Activated B cell treated with CpG ODN at 0.5 μM for 24 hours (primary cell): ENCODE measurements at places on chromosomes 16 and 17. TPM values are rescaled to one million over a fixed set of nuclear protein-coding genes. Genes with fewer than 3 reads are reported as not detected.
A peak's percentile ranks its signal among the peaks of the same experiment; 100 is the strongest.

GRCh38 chr17:68352041-68352440 lies 60.7 kb downstream of the ARSG start:
- H3K4me1 ChIP-seq = peaks cover 21% of the 10 kb centered on the region
- H3K27ac ChIP-seq = no peak overlapping the region
- peaks cover 6% of the 10 kb centered on the region for H3K27me3 ChIP-seq
- DNase-seq = no peak
- H3K4me3 ChIP-seq = no peak overlapping the region

TMEM107 gene
- 17.3 and 20.9 TPM in 2 replicates for total RNA-seq

- H3K27ac ChIP-seq = no peak overlapping the region
- H3K27me3 ChIP-seq = no peaks in the 10 kb centered on the region
- no peaks in the 10 kb centered on the region for H3K36me3 ChIP-seq
- no peak overlapping the region for H3K4me3 ChIP-seq
These were observed 37.2 kb downstream of the CCDC182 start for GRCh38 chr17:57707892-57708291.

DNA sequence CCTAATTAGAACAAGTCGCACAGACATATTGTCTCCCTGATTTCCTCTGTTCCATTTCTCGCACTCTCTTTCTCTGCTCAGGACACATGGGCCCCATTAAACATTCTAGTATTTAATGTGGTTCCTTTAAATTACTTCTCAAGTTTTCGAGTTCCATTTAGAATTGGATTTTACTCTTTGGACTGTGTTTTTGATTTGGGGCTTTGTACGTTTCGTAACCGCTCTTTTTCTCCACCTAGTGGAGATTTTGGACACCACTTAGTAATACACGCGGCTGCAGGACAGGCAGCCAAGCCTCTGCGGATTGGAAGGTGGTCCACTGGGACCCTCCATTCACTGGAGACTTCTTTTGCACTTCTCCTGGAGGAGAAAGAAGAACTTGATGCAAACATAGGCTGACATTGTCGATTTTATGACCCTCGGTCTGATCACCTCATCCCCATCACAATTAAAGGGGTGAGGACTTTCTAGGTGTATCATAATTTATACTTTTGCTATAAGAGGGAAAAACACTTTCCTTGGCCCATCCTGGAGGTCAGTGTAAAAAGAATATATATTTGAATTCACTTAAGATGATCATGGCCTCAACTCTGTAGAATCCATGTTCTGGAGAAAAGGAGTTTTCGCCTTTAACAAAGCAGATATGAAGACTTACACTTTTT lies 85.7 kb downstream of the NOG start:
- peak overlapping the region; percentile 62 for H3K4me3 ChIP-seq
- H3K27me3 ChIP-seq = peaks cover 47% of the 10 kb centered on the region
- no peak for DNase-seq

DNA sequence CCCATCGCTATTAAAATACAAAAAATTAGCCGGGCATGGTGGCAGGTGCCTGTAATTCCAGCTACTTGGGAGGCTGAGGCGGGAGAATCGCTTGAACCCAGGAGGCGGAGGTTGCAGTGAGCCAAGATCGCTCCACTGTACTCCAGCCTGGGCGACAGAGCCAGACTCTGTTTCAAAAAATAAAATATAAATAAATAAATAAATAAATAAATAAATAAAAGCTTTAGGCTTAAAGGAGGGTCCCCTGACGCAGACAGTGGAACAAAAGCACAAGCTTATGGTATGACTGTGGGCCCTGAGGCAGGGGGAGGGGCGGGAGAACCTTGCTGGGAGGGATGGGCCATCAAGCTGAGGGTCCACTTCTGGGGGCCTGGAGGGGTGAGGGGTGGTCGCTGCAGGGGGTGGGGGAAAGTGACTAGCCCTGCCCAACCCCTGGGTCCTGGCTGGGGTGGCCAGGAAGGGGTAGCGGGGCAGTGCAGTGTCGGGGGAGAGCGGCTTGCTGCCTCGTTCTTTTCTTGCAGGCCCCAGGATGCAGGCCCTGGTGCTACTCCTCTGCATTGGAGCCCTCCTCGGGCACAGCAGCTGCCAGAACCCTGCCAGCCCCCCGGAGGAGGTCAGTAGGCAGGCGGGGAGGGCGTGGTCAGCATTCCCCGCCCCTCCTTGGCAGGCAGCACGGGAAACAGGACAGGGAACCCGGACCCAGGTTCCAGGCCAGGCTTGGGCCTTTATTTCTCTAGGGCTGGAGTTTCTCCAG lies 4.7 kb downstream of the SERPINF1 start:
- no peaks in the 10 kb centered on the region for H3K27me3 ChIP-seq
- DNase-seq = no peak
- H3K36me3 ChIP-seq = no peaks in the 10 kb centered on the region
- no peak overlapping the region for H3K4me3 ChIP-seq
- H3K4me1 ChIP-seq = peaks cover 65% of the 10 kb centered on the region

DNA sequence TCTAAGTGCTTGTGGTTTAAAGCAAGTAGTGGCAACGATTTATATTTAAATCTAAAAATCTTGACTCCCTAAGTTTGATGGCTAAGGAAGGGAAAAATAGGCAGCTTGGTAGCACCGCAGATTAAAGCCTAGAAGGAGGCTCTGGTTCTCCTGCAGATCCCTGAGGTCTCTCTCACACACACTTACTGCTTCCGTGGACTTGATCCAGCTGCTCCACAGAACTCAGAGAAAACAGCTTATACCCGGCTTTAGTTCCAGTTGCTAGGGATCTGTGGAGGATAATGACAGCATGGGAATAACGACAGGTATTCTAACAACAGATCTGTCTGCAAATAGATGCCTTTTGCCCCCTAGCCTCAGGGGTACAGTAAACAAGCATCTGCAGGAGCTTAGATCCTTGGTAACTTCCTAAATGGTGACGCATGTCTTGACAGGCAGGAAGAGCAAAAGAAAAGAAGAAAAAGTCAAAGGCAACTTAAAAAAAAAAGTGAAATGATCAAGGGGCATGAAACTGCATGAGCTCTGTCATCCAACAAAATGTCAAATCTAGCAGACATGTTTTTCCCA lies 4.5 kb downstream of the WIPI1 start:
- H3K27ac ChIP-seq = no peak overlapping the region
- peaks cover 13% of the 10 kb centered on the region for H3K4me1 ChIP-seq
- DNase-seq = no peak
- peaks cover 21% of the 10 kb centered on the region for H3K36me3 ChIP-seq
- H3K4me3 ChIP-seq = no peak overlapping the region

DNA sequence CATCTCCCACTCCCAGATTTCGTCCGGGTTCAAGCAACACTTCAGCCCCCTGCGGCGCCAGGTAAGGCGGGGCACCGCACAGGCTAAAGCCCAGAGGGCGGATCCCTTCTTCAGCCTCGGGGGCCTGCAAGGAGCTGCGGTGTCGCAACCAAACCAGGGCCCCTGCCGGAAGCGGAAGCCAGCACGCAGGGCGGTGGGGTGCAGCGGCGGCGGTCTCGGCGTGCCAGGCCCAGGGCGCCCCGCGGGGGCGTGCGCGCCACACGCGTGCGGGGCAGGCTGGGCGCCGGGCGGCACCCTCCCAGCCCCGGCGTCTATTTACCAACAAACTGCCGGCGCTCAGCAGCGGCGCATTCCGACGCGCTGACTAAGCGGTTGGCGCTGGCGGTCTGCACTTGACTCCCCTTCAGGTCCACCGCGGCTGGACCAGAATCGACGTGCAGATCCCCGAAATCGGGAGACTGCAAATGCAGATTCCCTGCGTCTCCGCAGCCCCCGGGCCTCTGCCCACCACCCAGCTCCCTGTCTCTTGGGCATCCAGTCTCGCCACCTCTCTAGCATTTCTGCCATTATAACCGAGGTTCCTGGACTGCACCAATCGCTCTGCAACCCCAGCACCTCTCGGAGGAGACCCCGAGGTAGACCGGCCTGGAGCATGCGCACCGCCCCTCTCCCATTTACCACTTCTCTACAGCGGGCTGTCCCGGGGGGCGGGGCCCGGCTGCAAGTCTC lies 421 bp upstream of the DLX4 start:
- H3K27me3 ChIP-seq = peaks cover 78% of the 10 kb centered on the region
- H3K4me1 ChIP-seq = peaks cover 48% of the 10 kb centered on the region
- peak overlapping the region; percentile 87 for H3K4me3 ChIP-seq
- no peaks in the 10 kb centered on the region for H3K36me3 ChIP-seq

GRCh38 chr17:65794572-65794971 lies 233.1 kb upstream of the AXIN2 start:
- no peak overlapping the region for H3K27ac ChIP-seq
- no peak for DNase-seq
- H3K4me3 ChIP-seq = no peak overlapping the region
- H3K36me3 ChIP-seq = no peaks in the 10 kb centered on the region

DNA sequence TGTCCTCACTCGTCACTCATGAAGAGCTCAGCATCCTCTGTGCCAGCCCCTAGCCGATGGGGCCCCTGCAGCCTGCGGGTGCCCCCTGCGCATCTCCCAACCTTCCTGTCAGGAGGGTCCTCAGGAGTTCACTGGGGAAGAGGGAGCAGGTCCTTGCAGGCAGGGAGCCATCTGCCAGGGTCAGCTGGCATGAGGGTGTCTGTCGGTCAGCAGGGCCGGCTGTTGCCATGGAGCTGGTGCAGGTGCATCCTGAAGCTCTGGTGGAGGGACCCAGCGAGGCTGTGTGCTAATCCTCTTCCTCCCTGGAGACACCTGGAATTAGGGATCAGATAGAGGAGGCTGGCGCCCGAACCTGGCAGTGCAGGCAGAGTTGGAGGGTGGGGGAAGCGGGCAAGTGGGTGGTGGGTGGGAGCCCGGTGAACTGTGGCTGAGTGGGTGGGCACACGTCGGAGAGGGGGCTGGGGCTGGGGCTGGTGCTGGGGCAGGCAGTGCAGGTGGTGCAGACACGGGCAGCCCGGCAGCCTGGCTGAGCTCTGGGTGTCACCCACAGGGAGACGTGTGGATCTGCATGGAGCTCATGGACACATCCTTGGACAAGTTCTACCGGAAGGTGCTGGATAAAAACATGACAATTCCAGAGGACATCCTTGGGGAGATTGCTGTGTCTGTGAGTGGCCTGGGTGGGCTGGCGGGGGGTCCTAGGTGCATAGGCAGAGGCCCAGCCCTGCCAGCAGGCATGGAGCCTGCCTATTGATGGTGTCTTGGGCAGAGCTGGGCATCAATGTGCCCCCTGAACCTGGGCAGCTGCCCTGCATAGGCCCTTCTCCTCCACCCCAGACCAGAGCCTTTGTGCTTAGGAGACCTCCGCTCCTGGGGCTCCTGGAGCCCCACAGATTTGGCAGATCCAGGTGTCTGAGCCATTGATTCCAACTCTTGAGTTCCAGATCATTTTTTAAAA lies 17.4 kb downstream of the MAP2K3 start:
- H3K27ac ChIP-seq = no peak overlapping the region
- H3K27me3 ChIP-seq = no peaks in the 10 kb centered on the region
- no peak overlapping the region for H3K4me3 ChIP-seq
- no peak for DNase-seq

CD300LB gene
- total RNA-seq = not detected in 2 replicates

DNA sequence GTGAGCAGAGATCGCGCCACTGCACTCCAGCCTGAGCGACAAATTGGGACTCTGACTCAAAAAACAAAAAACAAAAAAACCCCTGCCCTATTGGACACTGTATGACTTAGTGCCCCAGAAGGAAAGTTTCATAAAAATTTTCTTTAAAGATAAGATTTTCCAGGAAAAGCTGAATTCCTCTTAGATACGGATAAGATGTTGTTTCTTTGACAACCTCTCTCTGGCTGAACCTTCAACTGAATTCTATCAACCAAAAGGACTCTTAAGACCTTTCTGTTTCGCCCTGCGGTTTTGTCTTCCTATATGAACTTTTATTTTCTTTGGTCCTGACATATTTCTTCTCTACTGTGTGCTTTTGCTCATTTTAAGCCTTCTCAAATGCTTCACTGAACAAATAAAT lies 35.8 kb downstream of the CPPED1 start:
- no peaks in the 10 kb centered on the region for H3K27me3 ChIP-seq
- no peak for DNase-seq
- H3K4me1 ChIP-seq = no peaks in the 10 kb centered on the region
- no peak overlapping the region for H3K27ac ChIP-seq

HEXD gene
- total RNA-seq = 69.5 and 88.8 TPM in 2 replicates
